ENCODE measurements at places on chromosomes 2 and 18. TPM values are rescaled to one million over a fixed set of nuclear protein-coding genes. Genes with fewer than 3 reads are reported as not detected.
A peak's percentile ranks its signal among the peaks of the same experiment; 100 is the strongest.

DNA sequence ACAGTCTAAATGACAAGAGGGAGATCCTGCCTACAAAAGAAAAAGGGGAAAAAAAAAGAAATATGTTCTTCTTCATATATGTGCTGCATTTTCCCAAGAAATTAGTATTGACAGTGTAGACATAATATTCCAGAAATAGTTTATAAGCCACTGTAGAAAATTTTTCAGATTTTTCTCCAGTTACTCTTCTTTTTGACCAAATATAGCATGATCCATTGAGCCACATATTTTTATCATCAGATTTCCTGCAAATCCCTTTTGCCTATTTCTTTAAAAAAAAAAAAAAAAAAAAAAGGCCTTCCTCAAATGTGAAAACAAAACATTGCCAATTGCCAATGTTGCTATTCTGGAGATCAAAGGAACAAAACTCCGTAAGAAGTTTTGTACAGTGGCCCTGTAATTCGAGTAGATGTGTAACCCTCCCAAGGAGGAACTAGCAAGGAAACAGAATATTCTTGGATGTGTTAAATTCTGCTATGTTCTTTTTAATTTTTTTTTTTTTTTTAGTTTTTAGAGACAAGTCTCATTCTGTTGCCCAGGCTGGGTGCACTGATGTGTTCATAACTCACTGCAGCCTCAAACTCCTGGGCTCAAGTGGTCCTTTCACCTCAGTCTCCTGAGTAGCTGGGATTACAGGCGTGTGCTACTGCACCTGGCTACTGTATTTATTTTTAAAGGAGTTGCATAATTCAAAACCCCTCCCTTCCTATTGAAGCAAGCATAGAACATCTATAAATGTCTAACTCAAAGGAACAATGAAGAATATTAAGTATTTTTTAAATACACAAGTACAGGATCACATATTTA is 12.5 kb upstream of the CABYR start:
- no peak overlapping the region for H3K27ac ChIP-seq
- H3K4me3 ChIP-seq: no peak overlapping the region
- no peak for DNase-seq

DNA sequence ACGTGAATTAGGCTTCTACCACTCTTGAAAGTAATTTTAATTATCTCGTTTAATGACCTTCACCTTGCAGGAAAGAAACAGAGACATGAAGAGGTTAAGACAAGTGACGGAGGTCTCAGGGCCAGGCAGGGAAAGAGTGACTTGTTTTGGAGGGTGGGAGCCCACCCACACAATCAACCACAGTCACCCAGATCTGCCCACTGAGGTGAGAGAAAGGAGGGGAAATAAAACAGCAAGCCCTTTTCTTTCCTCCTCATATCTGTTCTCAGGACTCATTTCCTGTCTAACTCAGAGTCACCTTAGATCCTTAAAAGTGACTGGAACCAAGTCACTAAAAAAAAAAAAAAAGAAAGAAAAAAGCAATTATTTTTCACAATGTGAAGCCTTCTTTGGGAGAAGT is 26.8 kb downstream of the ATP8B1 start:
- peaks cover 43% of the 10 kb centered on the region for H3K4me1 ChIP-seq
- peak overlapping the region; percentile 29 for H3K27ac ChIP-seq

GRCh38 chr2:23745068-23745725 is 181.7 kb downstream of the ATAD2B start:
- peaks cover 25% of the 10 kb centered on the region for H3K4me1 ChIP-seq
- DNase-seq: peak; percentile 91
- no peak overlapping the region for H3K4me3 ChIP-seq
- peak overlapping the region; percentile 94 for H3K27ac ChIP-seq

The NOSTRIN gene
- total RNA-seq: 5.0 TPM

The MTX2 gene
- 39.7 TPM for total RNA-seq
